T-cell (primary cell): ENCODE measurements at places on chromosomes 11 and 22. TPM values are rescaled to one million over a fixed set of nuclear protein-coding genes. Genes with fewer than 3 reads are reported as not detected.

SESN3 gene
- total RNA-seq, result 61.5 TPM

SHANK3 gene
- 0.28 TPM for total RNA-seq

SLCO2B1 gene
- total RNA-seq, result 0.79 TPM

EFCAB6 gene
- total RNA-seq, result 0.26 TPM

SCGB1D2 gene
- total RNA-seq, result not detected

KIF18A gene
- 0.76 TPM for total RNA-seq

DNA sequence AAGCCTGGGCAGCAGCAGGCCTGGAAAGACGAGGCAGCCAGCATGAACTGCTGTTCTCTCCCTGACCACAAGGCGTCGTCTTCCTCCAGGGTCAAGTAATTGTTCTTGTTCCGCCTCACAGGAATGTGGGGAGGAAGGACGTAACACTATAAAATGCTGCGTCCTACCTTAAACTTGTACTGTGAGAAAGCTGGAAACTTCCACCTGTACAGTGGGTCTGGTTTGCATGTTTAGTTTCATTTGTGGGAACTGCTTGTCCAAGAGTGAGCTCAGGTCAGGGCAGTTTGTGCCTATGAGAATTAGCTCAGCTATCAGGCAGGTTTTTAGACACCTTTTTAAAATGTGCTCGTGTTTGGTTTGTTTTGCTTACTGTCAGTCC is 55.2 kb downstream of the PANX1 start:
- DNase-seq, result no peak

DNA sequence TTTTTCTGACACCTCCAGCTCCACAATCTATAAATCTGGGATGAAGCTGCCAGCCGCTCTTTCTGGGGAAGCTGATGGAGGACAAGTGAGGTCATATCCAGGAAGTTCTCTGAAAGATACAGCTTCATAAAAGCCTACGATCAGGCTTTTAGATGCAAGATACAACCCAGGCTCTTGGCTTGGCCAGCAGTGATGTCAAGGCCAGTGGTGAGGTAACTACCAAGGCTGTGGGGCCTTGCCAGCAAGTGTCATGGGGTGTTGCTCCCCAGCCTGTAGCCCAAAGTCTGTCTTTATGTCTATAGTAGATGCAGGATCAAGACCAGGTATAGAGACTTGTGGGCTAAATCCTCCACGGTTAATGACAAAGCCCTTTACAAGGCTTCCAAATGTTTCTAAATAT is 70.1 kb upstream of the TIMP3 start:
- no peak for DNase-seq

GRCh38 chr11:58796333-58796732 is 48.2 kb downstream of the GLYATL2 start:
- DNase-seq, result no peak

DNA sequence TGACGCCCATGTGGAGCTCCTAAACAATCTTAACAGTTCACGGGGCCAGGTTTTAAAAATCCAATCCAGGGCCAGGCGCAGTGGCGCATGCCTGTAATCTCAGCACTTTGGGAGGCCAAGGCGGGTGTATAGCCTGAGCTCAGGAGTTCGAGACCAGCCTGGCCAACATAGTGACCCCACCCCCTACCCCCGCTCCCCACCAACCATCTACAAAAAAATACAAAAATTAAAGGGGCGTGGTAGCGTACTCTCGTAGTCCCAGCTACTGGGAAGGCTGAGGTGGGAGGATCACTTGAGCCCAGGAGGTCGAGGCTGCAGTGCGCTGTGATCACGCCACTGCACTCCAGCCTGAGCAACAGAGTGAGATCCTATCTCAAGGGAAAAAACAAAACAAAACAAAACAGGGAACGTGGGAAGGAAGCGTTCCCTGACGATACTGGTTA is 689 bp upstream of the SART1 start:
- DNase-seq, result no peak

GRCh38 chr22:31935961-31936635 is 8.2 kb upstream of the YWHAH start:
- no peak for DNase-seq

- no peak for DNase-seq
These were observed 15.2 kb downstream of the PRR33 start for GRCh38 chr11:1876361-1877063.

DNA sequence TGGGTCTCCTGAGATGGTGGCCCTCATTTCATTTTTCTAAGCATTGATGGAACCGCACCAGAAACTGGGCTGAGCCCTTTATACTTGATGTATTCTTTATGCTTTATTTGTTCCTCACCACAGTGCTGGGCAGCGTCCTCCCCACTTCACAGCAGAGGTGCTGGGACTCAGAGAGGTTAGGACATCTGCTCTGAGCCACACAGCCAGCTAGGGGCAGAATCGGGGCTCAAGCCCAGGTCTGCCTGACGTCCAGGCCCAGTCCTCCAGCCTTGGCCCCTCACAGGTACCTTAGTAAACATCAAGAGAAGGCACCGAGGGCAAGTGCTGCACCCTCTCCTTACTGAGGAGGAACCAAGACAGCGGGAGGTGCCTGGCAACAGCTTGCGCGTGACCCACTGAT is 20.2 kb upstream of the SHISAL1 start:
- DNase-seq, result no peak

- no peak for DNase-seq
These were observed 28.6 kb downstream of the MYO7A start for GRCh38 chr11:77156396-77157195.

DNA sequence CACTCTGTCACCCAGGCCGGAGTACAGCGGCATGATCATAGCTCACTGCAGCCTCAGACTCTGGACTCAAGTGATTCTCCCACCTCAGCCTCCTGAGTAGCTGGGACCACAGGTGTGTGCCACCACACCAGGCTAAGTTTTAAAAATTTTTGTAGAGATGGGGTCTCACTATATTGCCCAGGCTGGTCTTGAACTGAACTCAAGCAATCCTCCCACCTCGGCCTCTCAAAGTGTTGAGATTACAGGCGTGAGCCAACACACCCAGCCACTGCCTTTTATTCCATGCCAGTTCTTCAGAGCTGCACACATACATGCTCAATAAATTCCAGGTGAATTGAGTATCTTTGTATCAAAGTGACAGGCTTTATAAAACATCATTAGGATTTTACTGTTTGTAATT is 2.4 kb upstream of the COPB1 start:
- no peak for DNase-seq
